CD4-positive, alpha-beta T cell treated with Interleukin-6 at 100 ng/mL for 8 hours (primary cell): ENCODE measurements at places on chromosomes 1 and 21.

DNA sequence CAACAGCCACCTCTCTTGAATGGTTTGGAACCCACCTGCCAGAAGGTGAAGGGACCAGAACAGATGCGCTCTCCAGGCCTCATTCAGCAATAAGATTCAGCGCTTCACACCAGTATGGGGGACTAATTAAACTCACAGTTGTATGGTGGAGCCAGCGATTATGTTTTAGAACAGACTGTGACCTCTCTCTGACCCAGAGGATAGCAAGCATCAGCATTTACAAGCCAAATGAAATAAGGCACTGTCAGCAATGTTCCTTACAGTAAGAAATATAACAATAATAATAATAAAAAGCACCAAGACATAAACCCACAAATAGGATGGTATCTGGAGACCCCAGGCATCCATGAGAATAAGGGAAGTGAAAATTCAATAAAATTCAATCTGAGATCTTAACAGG is 6.9 kb upstream of the CDC42BPA start:
- no peak for DNase-seq

DNA sequence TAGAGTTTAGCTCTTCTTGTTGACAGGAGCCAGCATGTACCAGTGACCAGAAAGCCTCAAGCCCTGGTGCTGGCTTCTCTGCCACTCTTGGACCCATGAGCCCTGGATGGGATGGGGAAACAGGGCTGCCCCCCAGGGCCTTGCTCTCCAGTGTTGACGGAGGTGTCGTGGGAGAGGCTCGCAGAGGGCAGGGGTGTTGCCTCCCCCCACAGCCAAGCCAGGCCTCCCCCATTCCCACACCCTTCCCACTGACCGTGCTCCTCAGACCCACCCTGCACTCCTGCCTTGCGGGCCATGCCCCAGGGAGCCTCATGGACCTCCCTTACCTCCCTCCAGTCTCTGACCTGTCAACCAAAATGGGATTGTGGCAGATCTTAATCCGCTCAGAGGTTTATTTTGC is 123.8 kb upstream of the COL6A1 start:
- no peak for DNase-seq

DNA sequence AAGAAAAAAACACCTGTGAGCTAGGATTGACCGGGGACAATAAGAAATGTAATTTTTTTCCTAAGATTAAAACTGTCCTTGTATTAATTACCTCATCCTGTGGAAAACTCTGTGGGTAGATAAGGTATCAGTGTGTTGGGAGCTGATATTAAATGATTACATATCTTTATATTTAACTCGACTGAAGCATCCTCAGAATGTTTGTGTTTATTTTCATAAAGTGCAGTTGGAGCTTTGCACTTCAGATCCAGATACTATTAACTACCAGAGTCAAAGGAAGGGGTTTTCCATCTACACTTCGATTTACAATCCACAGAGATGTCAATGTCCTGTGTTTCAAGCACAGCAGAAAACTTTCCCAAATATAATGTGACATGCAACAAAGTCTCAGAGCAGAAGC is 164.5 kb downstream of the NR5A2 start:
- DNase-seq = no peak

DNA sequence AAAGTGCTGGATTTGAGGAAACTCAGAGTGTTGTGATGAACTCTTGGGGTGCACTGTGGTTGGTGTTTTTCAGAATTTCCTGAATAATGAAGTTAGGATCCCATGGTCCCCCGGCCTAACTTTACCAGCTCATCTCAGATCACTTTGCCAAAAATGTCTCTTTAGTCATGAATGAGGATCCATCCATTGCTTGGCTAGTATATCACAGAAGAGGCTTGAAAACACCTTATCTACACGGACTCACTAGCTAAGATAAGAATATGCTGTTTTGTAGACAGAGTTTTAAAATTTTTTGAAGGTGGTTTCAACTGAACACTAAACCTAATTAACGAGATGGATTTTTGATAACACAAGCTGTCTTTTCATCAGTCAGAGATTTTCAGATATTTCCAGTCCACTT is 53.8 kb downstream of the IVNS1ABP start:
- no peak for DNase-seq

- no peak for DNase-seq
These were observed 127.5 kb downstream of the KCNN3 start for GRCh38 chr1:154742606-154743005.

GRCh38 chr1:154760469-154760933 is 109.6 kb downstream of the KCNN3 start:
- DNase-seq = peak; percentile 82

- DNase-seq = no peak
These were observed 228.1 kb downstream of the SDCCAG8 start for GRCh38 chr1:243483952-243484351.

GRCh38 chr1:107273515-107273914 is 132.7 kb downstream of the NTNG1 start:
- DNase-seq = no peak
